ENCODE measurements at places on chromosomes 7 and 10.

DNA sequence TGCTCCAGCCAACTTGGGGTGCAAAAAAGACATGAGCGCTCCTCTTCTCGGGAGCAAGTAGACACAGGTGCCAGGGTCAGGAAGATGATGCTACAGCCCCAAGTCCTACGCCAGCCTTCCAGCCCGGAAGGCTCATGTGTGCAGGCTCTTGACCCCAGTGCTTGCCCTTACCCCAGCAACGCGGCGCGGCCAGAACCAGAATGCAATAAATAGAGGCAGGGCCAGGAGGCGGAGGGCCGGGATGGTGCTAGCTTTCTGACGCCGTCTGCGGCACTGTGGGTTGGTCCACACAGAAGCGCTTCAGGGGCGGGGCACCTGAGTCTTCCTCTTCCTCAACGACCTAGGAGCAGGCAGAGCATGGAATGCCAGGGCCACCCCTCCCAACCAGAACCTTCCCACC is 15.0 kb upstream of the BAZ1B start:
- DNase-seq, result no peak

- no peak for DNase-seq
These were observed 70.4 kb upstream of the NFE2L3 start for GRCh38 chr7:26081638-26082037.

DNA sequence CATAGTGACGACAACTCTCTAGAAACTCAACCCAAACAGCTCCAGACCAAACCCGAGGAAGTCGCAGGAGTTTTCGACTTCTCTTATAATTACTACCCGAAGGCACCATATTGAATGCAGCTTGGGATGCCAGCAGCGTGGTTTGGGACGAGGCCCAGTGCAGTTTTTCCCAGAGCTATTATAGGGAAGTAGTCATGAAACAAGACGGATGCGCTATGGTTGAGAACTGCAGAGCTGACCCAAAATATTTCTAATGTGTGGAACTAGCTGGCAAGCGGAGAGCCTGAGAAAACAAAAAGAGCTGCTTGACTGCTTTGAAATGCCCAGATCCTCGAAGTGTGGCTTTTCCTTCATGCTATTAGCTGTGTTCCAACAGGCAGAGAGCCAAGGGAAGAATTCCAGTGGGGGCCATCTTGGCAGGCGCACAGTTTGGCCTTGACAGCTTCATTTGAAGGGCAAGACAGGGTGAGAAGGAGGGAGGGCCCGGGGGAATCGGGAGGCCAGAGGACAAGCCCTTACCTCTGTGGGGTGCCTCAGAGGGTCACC is 122.7 kb downstream of the CUL2 start:
- DNase-seq, result no peak

DNA sequence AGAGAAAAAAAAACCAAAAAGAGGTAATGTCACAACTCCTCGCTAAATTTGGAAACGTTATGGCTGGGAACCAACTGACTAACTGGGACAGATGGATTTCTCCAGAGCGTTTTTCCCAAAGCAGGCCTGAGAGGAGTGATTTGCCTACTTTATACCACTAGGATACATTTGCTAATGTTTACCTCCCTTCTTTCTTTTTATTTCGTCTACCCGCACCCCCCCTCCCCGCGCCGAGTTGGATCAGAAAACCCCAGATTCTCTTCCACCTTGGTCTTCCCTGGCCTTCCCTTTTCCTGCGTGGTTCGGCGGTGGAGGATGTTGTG is 7.2 kb downstream of the CPA2 start:
- no peak for DNase-seq

GRCh38 chr7:31583526-31583925 is 69.6 kb downstream of the ITPRID1 start:
- DNase-seq, result no peak

GRCh38 chr7:37915438-37915837 is 1.2 kb downstream of the SFRP4 start:
- DNase-seq, result no peak

GRCh38 chr7:42692621-42693020 is 219.2 kb downstream of the C7orf25 start:
- no peak for DNase-seq

DNA sequence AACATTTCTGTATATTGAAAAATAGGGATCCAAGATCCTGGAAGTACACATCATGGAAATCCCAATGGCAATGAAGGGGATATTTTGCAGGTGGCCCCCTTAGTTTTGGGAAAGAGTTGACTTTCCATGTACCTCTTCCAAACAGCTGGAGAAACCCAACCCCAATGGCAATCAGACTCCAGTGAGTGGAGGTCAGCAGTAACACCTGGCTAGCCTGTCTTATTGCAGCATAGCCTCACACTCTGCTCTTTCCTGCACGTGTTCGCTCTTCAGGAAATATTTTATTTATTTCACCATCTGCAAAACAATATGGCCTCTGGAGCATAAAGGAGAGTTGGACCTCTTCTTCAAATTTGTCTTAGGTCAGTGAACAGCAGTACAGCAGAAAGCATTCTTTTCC is 340.0 kb upstream of the NRP1 start:
- DNase-seq, result no peak

DNA sequence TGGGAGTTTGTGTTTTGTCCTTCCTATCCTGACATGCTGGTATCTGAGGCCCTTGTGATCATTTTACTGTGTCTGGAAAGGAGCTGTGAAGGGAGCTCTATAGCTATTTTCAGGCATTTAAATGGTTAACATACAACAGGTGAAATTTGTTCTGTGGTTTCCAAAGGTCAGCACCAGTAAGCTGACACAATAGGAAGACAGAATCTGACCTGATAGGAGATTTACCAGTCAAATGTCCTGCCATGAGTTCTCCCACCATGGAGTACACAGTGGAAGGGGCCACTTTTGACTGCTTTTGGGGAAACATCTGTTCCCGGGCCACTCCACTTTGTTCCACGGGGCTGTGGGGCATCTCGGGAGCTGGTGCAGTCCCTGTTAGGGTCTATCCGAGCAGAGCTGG is 17.6 kb downstream of the FKBP6 start:
- DNase-seq, result no peak

- DNase-seq, result no peak
These were observed 104.5 kb downstream of the CYP26A1 start for GRCh38 chr10:93178226-93178625.

DNA sequence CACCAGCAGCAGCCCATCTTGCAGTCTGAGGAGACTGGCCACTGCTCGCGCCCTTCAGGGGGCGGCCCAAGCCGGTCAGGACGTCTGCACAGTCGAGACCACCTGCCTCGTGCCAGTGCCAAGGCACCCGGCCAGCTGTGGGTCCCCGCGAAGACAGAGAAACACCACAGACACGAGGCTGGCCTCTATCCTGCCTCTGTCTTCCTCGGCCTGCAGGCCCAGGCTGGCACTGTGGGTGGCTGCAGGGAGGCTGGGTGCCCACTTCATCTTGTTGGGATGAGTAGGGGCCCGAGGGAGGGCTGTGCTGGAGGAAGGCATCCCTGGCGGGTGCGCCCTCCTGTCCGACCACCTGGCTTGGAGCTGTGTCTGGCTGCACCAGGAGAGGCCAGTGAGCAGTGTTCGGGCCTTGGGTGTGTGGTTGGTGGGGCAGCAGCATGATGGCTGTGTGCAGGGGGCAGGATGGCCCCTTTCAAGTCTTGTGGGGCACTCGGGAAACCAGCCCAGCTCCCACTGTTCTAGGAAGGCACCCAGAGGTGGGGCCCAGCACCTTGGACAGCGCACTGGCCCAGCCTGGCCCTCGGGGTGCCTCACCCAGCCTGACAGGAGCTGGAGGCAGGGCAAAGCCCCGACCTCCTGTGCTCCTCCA is 7.3 kb downstream of the DPYSL4 start:
- DNase-seq, result no peak

GRCh38 chr10:70664702-70665195 is 7.6 kb upstream of the ADAMTS14 start:
- peak; percentile 99 for DNase-seq

GRCh38 chr10:3828404-3829155 is 43.6 kb upstream of the KLF6 start:
- DNase-seq, result peak; percentile 75

GRCh38 chr7:150481186-150481920 is 30.9 kb downstream of the GIMAP8 start:
- no peak for DNase-seq

DNA sequence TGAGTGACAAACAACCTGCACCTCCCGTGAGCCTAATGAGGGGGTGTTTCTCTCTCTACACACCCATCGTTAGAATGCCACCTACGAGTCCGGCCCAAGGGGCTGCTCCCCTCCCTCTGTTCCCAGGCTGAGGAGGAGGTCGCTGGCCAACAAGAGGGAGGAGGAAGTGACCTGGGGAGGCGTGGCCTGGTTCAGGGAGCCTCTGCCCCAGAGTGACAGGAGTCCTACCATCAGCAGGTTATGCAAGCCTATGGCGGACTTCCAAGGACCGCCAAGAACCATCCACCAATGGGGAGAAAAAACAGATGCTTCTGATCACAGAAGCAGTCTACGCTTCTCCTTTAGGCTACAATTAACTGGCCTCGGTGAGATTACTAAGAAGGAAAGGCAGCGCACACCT is 12.3 kb upstream of the EGFR start:
- DNase-seq, result no peak

- DNase-seq, result no peak
These were observed 554.9 kb downstream of the TCERG1L start for GRCh38 chr10:130756651-130757050.

DNA sequence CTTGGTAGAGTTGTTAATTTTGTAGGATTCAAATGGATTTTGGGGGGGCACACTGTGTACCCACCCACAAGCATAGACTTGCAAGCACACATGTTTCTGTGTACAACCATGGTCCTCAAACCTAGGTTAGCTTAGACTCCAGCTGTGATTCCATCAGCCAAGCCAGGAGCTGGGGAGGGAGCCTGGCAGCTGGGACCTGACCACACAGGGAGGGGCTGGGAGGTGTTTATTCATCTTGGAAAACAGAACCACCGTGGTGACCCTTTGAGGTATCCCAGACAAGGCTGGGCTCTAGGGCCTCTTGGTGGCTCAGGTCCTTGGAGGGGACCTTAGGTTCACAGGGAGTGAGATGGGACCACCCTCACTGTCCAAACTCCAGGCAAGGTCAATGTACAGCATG is 410.3 kb downstream of the NEBL start:
- no peak for DNase-seq

DNA sequence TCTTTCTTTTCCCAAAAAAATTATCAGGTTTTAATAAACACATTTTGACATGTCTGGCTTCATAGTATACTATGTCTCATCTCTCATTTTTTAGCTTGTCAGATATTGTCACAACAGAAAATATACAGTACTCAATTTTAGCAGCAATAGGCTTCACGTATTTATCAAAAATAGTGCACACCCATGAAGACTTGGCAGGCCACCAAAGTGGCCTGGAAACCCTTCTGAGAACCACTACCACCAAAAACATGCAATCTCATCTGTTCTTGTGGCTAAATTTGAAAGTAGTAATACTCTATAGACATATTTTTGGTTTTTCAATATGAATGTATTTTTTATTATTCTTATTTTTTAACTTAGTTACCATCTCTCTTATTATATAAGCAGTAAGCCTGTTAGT is 1094.5 kb upstream of the LRRN3 start:
- no peak for DNase-seq
